ENCODE measurements at places on chromosomes 6 and 20.

GRCh38 chr6:161701056-161701455 lies 427.2 kb upstream of the AGPAT4 start:
- no peak for DNase-seq

GRCh38 chr6:108805611-108806167 lies 42.5 kb upstream of the ARMC2 start:
- no peak for DNase-seq

GRCh38 chr6:69084746-69085335 lies 449.8 kb downstream of the ADGRB3 start:
- DNase-seq = no peak

- no peak for DNase-seq
Measured at GRCh38 chr6:136378888-136379287, 89.2 kb upstream of the BCLAF1 start.

- peak; percentile 41 for DNase-seq
Measured at GRCh38 chr20:25532971-25533391, 52.4 kb downstream of the NINL start.

Data from dermis blood vessel endothelial cell (primary cell).